ENCODE measurements at places on chromosomes 3 and 15. TPM values are rescaled to one million over a fixed set of nuclear protein-coding genes. Genes with fewer than 3 reads are reported as not detected.

Gene CYP8B1
- not detected for total RNA-seq

Gene NOX5
- total RNA-seq: not detected

Gene AGBL1
- 13.6 TPM for total RNA-seq

Gene AKAP13
- 120 TPM for total RNA-seq

Gene PCLAF
- 0.24 TPM for total RNA-seq

Gene ACP3
- 0.30 TPM for total RNA-seq

Gene ULK4
- 0.86 TPM for total RNA-seq

Gene PP2D1
- total RNA-seq: not detected

Gene NR2E3
- not detected for total RNA-seq

Gene GRIP2
- total RNA-seq: 37.4 TPM

Gene MED12L
- total RNA-seq: 0.36 TPM

Gene EXD1
- not detected for total RNA-seq

Gene FETUB
- total RNA-seq: not detected

Gene DOCK3
- total RNA-seq: 0.91 TPM

Gene PLS1
- 0.24 TPM for total RNA-seq

Gene GRAMD2A
- not detected for total RNA-seq

- no peaks in the 10 kb centered on the region for H3K27me3 ChIP-seq
- no peak overlapping the region for H3K4me3 ChIP-seq
- H3K36me3 ChIP-seq: no peaks in the 10 kb centered on the region
- no peak overlapping the region for H3K27ac ChIP-seq
- H3K4me1 ChIP-seq: peaks cover 7% of the 10 kb centered on the region
- no peak for DNase-seq
Observed at GRCh38 chr15:67819636-67820035, 5.7 kb upstream of the SKOR1 start.

GRCh38 chr3:106290304-106290997 is 421.6 kb upstream of the CBLB start:
- H3K36me3 ChIP-seq: no peaks in the 10 kb centered on the region
- no peaks in the 10 kb centered on the region for H3K27me3 ChIP-seq
- DNase-seq: no peak
- H3K27ac ChIP-seq: no peak overlapping the region

DNA sequence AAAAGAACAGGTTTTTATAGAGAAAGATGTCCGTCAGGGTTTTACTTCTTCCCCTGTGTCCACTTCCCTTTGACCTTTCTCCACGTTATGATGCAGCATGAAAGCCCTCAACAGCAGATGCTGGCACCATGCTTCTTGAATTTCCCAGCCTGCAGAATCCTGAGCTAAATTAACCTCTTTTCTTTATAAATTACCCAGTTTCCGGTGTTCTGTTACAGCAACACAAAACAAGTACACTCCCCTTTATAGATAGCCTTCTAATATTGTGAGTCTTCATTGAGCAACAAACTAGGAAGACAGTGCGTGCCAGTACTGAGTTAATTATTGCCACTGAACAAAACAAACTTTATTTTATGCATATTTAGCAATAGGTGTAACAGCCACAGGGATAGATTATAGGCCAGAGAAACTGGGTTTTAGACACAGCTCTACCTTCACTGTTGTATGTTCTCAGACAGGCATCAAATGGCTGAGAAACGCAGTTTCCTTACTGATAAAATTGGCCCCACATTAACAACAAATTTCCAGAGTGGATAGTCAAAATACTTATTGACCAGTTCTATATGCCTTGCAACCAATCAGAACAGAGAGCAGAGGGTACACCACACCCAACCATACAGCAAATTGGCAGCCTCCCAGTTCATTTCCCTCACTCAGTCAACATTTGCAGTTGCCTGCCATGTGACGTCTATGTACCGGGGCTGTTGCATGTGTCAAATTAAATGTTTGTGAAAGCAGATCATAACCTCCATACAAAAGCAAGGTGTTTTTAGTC is 14.4 kb upstream of the TBL1XR1 start:
- H3K36me3 ChIP-seq: no peaks in the 10 kb centered on the region
- DNase-seq: no peak
- no peak overlapping the region for H3K4me3 ChIP-seq
- no peaks in the 10 kb centered on the region for H3K4me1 ChIP-seq
- no peak overlapping the region for H3K27ac ChIP-seq

GRCh38 chr3:157531301-157531660 is 28.1 kb upstream of the VEPH1 start:
- no peak for DNase-seq
- no peak overlapping the region for H3K27ac ChIP-seq
- H3K27me3 ChIP-seq: no peaks in the 10 kb centered on the region
- H3K36me3 ChIP-seq: no peaks in the 10 kb centered on the region

DNA sequence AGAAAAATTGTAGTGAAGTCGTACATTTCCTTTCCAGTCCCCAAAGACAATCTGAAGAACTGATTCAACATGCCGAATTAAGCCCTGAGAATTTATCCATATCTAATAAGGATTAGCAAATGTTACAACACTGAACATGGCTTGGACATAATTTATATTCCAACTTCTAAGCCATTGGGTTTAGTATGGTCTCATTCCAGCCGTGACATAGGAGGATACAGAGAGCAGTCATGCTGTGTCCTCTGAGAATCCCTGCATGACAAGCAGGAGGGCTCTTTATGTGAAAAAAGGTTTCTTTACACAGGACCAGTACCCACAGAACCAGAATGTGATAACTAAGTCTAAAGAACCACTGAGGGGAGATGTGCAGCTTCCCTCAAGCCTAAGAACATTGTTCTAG is 231.9 kb upstream of the WNT5A start:
- H3K4me3 ChIP-seq: no peak overlapping the region
- no peaks in the 10 kb centered on the region for H3K36me3 ChIP-seq
- no peaks in the 10 kb centered on the region for H3K27me3 ChIP-seq
- no peak for DNase-seq
- H3K27ac ChIP-seq: no peak overlapping the region
- H3K4me1 ChIP-seq: no peaks in the 10 kb centered on the region

DNA sequence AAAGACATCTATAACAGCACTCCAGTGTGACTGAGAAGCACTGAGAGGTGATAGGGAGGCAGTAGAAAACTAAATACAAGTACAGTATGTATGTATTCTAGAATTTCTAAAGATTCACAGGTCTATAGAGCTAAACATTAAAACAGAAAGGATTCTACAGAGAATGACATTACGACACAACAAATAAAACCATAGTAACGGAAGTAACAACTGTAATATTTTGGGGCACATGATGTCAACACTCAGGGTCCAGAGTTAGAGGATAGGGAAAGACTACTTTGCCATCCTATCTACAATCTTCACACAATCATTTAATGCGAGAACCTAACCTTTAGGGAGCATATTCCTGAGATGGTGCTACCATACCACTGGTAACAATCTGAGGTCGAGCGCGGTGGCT is 13.6 kb downstream of the UBXN7 start:
- H3K4me1 ChIP-seq: peaks cover 49% of the 10 kb centered on the region
- no peak overlapping the region for H3K4me3 ChIP-seq
- H3K36me3 ChIP-seq: no peaks in the 10 kb centered on the region

- DNase-seq: no peak
- peaks cover 27% of the 10 kb centered on the region for H3K4me1 ChIP-seq
- no peak overlapping the region for H3K4me3 ChIP-seq
- no peaks in the 10 kb centered on the region for H3K36me3 ChIP-seq
- H3K27me3 ChIP-seq: no peaks in the 10 kb centered on the region
Observed at GRCh38 chr3:178079966-178080365, 456.3 kb upstream of the KCNMB2 start.

GRCh38 chr15:78301828-78302227 is 2.4 kb upstream of the SKIC8 start:
- H3K27ac ChIP-seq: no peak overlapping the region
- H3K4me3 ChIP-seq: no peak overlapping the region
- no peak for DNase-seq
- no peaks in the 10 kb centered on the region for H3K36me3 ChIP-seq
- peaks cover 10% of the 10 kb centered on the region for H3K4me1 ChIP-seq

DNA sequence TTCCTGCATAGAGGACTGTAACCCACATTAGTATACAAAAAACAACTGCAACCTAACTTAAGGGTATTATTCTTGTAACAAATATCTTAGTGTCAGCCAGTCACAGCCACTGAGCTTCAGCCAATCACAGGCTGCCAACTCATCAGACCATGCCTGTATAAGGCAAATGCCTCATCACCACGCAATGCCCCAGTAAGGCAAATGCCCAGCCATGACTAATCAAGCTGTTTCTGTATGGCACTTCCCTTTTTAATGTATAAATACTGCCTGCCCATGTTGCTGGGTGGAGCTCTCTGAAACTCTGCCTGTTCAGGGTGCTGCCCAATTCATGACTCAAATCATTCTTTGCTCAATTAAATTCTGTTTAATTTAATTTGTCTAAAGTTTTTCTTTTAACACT is 18.4 kb upstream of the GABRA5 start:
- no peak overlapping the region for H3K27ac ChIP-seq
- DNase-seq: no peak
- no peaks in the 10 kb centered on the region for H3K36me3 ChIP-seq
- no peaks in the 10 kb centered on the region for H3K27me3 ChIP-seq
- no peak overlapping the region for H3K4me3 ChIP-seq

DNA sequence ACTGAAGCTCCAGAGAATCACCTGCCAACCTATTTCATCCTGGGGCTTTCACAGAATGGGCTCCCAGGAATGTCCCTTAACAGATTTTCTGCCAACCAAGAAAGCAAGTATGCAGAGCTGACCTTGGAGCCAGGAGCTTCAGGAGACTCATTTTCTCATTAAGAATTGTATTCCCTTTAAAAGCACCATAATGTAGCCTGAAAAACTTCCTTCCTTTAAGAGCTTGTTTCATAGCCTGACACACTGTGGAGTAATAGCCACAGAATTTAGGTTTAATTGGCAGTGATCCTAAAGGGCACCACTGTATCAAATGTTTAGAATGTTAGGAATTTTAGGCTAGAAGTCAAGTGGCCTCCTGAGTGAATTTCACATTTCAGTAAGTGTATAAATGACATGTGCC is 309.8 kb downstream of the GBE1 start:
- H3K27ac ChIP-seq: no peak overlapping the region
- no peak overlapping the region for H3K4me3 ChIP-seq
- no peaks in the 10 kb centered on the region for H3K27me3 ChIP-seq
- DNase-seq: no peak

- no peak overlapping the region for H3K4me3 ChIP-seq
- H3K4me1 ChIP-seq: no peaks in the 10 kb centered on the region
- no peaks in the 10 kb centered on the region for H3K27me3 ChIP-seq
- no peaks in the 10 kb centered on the region for H3K36me3 ChIP-seq
- no peak overlapping the region for H3K27ac ChIP-seq
Observed at GRCh38 chr3:58079773-58080172, 71.6 kb downstream of the FLNB start.

GRCh38 chr15:29696950-29697738 is 125.1 kb downstream of the TJP1 start:
- H3K27ac ChIP-seq: no peak overlapping the region
- no peak for DNase-seq
- H3K4me3 ChIP-seq: no peak overlapping the region
- H3K36me3 ChIP-seq: no peaks in the 10 kb centered on the region
- H3K4me1 ChIP-seq: no peaks in the 10 kb centered on the region

DNA sequence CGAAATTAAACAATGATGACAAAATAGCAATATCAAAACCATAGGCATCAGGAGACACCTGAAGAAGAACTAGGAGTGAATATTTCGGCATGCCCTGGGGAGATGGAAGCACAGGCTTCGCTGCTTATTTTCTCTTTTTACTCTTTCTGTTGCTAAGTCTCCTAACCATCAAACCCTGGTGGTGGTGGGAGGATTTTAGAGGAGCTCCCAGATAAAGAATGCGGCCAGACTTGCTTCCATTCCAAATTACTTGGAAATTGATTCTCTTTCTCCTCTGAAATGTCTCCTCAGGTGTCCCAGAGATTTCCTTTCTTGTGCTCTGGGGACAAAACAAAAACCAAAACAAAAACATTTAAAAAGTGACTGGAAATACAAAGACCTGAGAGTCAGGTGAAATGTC is 243.0 kb downstream of the KBTBD8 start:
- H3K27ac ChIP-seq: no peak overlapping the region
- no peaks in the 10 kb centered on the region for H3K4me1 ChIP-seq
- H3K36me3 ChIP-seq: no peaks in the 10 kb centered on the region
- no peaks in the 10 kb centered on the region for H3K27me3 ChIP-seq

DNA sequence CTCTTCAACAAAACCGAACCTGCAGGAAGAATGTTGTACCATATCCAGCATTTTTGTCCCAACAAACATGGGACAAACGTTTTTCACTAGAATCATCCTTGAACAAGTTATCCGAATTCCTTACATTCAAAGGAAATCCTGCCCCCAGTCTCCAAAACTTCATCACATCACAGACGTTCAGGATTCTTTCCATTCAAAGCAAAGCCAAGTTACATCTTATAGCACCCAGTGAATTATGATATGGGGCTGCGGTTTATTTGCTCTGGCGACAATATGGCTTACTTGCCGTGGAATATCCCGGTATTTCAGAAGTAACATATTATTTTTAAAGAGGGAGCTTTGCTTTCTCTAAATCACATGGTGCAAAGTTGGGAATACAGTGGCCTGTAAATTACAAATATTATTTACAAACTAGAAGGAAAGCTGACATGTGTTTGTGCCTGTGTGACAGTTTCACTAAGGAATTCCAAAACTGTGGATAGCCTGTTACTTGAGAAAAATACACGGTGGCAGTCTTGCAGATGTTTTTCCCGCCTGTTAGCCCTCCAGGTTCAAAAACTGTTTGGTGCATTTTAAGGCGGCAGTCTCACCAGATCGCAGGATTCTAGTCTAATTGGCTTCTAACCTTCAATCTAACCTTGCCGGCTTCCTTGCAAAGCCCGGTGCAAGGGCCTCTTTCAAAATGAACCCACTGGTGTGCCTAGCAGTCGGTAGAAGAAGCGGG is 736 bp upstream of the MBNL1 start:
- peak overlapping the region; percentile 99 for H3K27ac ChIP-seq
- no peaks in the 10 kb centered on the region for H3K27me3 ChIP-seq
- H3K4me1 ChIP-seq: peaks cover 28% of the 10 kb centered on the region
- DNase-seq: no peak
- no peaks in the 10 kb centered on the region for H3K36me3 ChIP-seq
- peak overlapping the region; percentile 91 for H3K4me3 ChIP-seq

GRCh38 chr15:91127236-91127955 is 27.3 kb downstream of the SV2B start:
- DNase-seq: no peak
- H3K4me1 ChIP-seq: no peaks in the 10 kb centered on the region
- H3K27ac ChIP-seq: no peak overlapping the region
- peaks cover 43% of the 10 kb centered on the region for H3K27me3 ChIP-seq
- H3K36me3 ChIP-seq: no peaks in the 10 kb centered on the region

GRCh38 chr15:82999905-83000671 is 11.4 kb downstream of the C15orf40 start:
- H3K27ac ChIP-seq: peak overlapping the region; percentile 59
- H3K36me3 ChIP-seq: peaks cover 16% of the 10 kb centered on the region
- H3K27me3 ChIP-seq: no peaks in the 10 kb centered on the region
- no peak for DNase-seq

GRCh38 chr15:100108846-100109245 is 232.9 kb downstream of the ADAMTS17 start:
- no peak for DNase-seq
- no peaks in the 10 kb centered on the region for H3K36me3 ChIP-seq
- H3K27ac ChIP-seq: no peak overlapping the region
- H3K4me3 ChIP-seq: no peak overlapping the region
- H3K4me1 ChIP-seq: peaks cover 9% of the 10 kb centered on the region
- no peaks in the 10 kb centered on the region for H3K27me3 ChIP-seq
